Activated naive CD4-positive, alpha-beta T cell treated with anti-CD3 and anti-CD28 coated beads, Interleukin-2, amount 50 U/mL, for 72 hours (primary cell): ENCODE measurements at places on chromosomes 16 and 17.

- DNase-seq, result no peak
Observed at GRCh38 chr17:14118951-14119350, 49.6 kb downstream of the COX10 start.

DNA sequence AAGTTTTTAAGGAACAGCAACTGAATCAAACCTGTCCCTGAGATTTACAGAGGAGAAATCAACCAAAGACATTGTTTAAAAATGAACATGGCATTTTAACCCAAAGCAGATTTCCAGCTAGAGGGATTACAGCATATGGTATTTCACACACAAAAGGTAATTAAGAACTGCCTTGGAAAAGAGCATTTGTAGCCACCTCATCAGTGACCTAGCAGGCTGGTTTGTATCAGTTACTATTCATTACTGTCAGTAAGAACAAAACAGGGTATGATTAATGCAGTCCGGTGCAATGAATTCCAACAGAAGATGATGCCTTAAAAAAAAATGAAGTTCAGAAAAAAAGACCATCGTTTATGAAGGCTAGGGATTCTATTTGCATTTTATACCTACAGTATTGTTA, 219.9 kb downstream of the CHD9NB start:
- no peak for DNase-seq

DNA sequence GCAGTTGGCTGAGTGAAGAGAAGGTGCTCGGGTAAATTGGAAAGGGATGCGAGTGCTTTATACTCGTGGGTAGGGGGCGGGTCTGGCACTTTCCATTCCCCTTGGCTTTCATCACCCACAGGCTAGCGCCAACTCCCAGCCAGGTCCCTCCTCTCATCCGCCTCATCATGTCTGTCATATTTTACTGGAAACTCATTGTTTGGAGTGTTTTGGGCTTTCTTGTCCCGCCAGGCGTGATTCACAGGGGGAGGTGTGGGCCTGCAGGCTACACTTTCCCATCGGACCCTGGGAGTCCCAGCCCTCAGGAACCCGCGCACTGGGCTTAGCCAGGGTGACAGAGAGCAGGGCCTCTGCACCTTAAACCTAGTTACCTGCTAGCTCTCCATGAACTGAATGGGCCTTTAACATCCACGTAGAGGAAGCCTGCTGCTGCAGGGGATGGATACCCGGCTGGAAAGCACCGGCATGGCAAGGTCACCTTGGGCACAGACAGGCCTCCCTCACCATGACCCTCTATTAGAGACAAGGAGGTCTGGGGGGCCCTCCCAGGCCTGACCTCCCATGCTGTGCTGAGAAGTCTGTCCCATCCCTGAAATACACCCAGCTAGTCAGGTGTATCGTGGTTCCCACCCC, at the start of gene KRT14:
Gene KRT14 (minus strand): TSS at position 33 of the 633 bp plus-strand sequence. CDS start 61 bp downstream, outside the sequence.
- no peak for DNase-seq

DNA sequence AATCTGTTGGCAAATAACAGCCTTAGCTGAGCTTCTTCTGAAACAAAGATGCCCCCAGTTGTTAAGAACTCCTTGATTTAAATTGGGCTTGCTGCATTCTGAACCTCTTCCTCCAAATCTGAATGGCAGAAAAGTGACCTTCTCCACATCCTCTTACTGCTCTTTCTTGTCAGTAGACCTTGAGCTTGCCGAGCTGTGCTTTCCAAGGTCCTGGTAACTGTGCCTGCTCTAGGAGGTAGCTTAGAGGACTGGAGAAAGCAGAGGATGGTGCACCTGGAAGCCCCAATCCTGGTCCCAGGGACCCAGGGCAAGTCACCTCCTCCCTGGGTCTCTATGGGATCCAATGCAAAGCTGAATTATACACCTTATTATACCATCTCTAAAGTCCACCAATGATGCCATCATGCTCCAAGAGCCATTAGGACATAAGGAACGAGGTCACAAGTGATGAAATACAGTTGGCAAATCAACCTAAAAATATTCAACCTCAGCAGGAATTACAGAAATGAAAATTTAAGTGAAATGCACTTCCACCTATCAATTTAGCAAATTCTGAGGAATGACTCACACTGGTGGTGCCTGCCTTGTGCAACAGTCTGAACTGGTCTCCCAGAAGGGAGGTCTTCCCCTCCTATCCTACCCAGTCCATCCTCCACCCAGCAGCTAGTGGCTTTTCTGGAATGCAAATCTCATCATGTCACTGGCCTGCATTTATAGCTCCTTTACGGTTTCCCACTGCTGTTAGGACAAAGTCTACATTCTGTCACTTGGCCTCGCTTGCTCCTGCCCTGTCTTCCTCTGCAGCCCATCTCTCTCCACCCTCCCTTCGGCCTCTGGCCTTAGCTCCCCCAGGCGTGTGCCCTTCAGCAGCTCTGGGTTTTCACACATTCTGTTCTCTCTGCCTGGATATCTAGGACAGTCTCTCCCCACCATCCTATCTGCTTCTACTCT, 36.6 kb downstream of the TOM1L2 start:
- DNase-seq, result no peak

- no peak for DNase-seq
Observed at GRCh38 chr16:30139583-30140481, 16.8 kb upstream of the MAPK3 start.

DNA sequence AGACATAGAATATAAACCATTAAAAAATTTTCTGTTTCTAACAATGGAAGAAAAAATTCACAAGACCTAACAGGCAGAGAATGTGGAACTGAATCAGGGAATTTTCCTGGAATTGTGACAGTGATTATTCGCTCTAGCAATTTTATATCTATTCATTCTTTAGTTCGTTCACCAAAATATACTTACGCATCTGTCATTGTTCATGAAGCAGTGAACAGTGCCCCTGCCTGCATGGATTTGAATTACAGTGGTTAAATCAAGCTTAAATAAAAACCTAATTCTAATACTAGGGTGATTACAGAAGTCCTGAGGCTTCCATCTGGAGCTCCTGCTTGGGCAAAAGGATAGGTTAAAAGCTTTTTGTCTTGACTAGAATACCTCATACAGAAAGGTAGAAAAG, 48.6 kb downstream of the ABCA8 start:
- DNase-seq, result no peak

GRCh38 chr17:57523926-57524632, 221.0 kb downstream of the CCDC182 start:
- DNase-seq, result no peak

DNA sequence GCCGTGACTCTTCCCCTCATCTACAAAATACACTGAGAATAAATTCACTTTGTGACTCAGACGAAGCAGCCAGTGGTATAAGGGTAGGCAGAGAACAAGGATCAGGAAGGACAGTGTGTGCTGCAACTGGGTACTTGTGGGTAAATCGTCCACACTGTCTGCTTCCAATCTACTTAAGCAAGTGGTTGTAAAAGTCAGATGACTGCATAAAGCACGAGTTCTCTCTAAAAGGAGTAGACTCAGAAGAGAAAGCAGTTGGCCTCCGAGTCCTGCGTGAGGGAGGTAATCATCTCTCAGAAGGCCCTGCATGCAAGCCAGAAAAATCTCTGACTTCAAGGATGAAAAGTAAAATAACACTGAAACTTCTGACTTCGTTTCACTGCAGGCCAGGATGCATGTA, 43.1 kb downstream of the ANKFY1 start:
- no peak for DNase-seq

- no peak for DNase-seq
Observed at GRCh38 chr17:75086496-75087181, 1.1 kb upstream of the SLC16A5 start.

DNA sequence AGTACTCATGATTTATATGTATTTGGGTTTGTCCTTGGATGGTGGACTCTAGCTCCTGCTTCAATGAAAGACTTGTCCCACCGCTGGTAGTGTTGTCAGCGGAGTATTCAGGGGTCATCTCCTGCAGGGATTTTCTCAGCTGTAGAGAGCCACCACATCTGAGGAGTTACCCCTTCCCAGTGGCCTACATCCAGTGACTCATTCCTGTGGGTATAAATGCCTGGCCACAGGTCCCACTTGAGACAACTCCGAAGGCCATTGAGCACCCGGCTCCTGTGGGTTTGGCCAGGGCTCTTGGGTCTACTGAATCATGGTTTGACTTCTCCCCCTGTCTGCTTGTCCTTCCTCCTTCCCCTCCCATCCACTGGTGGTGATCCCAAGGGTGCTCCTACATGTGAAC, 34.6 kb upstream of the WSB1 start:
- DNase-seq, result no peak

- no peak for DNase-seq
Observed at GRCh38 chr16:83799336-83799735, 8.4 kb upstream of the HSBP1 start.

DNA sequence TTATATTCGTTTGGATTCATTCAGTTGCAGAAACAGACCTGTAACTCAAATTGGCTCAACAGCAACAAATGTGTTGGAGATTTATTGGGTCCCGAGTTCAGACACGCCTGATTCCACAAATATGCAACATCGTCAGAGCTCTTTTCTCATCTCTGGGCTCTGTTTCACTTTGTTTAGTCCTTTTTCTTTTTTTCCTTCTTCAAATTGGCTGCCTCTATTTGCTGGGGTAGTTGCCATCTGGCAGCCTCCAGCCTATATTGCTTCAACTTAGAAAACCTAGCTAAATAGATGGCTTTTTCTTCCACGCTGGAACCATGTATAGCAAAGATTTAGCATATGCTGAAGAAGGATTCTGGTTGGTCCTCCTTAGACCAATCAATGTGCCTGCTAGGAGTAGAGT, 398.5 kb downstream of the RBFOX1 start:
- no peak for DNase-seq

GRCh38 chr16:55478827-55479429, at the start of gene MMP2:
TSS of gene MMP2 (plus strand) at chr16:55479198. CDS start at chr16:55479480, 282 bp downstream.
- DNase-seq, result no peak
